Aortic smooth muscle cell (primary cell): ENCODE measurements at places on chromosomes 2 and 18. TPM values are rescaled to one million over a fixed set of nuclear protein-coding genes. Genes with fewer than 3 reads are reported as not detected.

The RTP5 gene
- total RNA-seq, result not detected in 2 replicates

The EGR4 gene
- not detected in 2 replicates for total RNA-seq

The BCL11A gene
- under 0.01 TPM in 2 replicates for total RNA-seq

The RNF125 gene
- total RNA-seq, result 0.06 and 0.13 TPM in 2 replicates

The REG1A gene
- total RNA-seq, result not detected in 2 replicates

The MAP3K19 gene
- total RNA-seq, result not detected in 2 replicates

The TRIM43 gene
- not detected in 2 replicates for total RNA-seq

The TAF4B gene
- 1.2 and 2.5 TPM in 2 replicates for total RNA-seq

The SH3BP4 gene
- 16.6 and 21.6 TPM in 2 replicates for total RNA-seq
